ENCODE measurements at places on chromosomes 12 and 14.

- DNase-seq, result no peak
Observed at GRCh38 chr12:47189728-47190127, 110.0 kb upstream of the AMIGO2 start.

GRCh38 chr14:95250140-95250769 lies 69.5 kb downstream of the CLMN start:
- DNase-seq, result no peak

GRCh38 chr12:91093341-91093740 lies 18.0 kb downstream of the LUM start:
- DNase-seq, result no peak

GRCh38 chr14:83764656-83765599 lies 1765.0 kb upstream of the FLRT2 start:
- no peak for DNase-seq

- DNase-seq, result no peak
Observed at GRCh38 chr14:44989497-44990440, 27.8 kb downstream of the TOGARAM1 start.

- DNase-seq, result no peak
Observed at GRCh38 chr12:100324498-100324897, 32.4 kb upstream of the SLC17A8 start.

- no peak for DNase-seq
Observed at GRCh38 chr12:105220929-105221290, 15.1 kb downstream of the APPL2 start.

- no peak for DNase-seq
Observed at GRCh38 chr14:100030452-100031153, 34.6 kb upstream of the EVL start.

GRCh38 chr14:63672417-63673180 lies 30.9 kb upstream of the WDR89 start:
- no peak for DNase-seq

- no peak for DNase-seq
Observed at GRCh38 chr12:59858508-59859170, 262.8 kb downstream of the SLC16A7 start.

DNA sequence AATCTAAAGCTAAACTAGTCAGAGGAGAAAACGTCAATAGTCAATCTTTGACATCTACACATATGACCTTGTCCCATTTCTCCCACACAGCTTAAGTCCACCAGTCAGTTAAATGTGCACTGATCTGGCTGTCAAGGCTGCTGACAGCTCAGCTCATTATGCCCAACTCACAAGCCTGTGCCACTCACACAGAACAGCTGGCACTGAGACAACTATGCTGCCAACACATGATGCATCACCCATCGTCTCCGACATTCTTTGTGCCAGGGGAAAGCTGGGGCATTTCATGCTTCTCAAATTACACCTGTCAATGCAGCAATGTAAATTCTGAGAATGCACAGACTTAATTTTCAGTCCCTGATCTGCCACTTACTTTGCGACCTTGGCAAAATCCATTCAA lies 25.3 kb downstream of the GNS start:
- no peak for DNase-seq

DNA sequence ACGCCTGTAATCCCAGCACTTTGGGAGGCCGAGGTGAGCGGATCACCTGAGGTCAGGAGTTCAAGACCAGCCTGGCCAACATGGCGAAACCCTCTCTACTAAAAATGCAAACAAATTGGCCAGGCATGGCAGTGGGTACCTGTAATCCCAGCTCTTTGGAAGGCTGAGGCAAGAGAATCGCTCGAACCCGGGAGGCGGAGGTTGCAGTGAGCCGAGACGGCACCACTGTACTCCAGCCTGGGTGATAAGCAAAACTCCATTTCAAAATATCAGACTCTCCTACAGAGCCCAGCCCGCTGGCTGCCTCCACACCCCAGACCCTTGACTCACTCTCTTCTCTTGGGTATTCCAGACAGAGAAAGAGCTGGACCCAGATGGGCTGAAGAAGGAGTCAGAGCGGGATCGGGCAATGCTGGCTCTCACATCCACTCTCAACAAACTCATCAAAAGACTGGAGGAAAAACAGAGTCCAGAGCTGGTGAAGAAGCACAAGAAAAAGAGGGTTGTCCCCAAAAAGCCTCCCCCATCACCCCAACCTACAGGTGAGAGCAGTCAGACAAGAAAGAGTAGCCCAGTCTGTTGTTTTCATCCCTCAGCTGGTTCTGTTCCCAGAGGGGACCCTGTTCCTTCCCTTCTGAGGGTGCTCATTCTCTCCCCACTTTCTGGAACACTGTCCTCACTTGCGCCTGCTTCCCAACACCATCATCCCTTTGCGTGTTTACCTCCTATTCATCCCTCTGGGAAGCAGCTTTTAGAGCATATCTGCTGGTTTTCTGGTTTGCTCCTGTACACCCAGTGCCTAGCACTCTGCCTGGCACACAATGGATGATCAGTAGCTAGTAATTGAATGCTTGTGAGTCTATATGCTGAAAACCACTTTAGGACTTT lies 19.7 kb downstream of the AGAP2 start:
- no peak for DNase-seq

DNA sequence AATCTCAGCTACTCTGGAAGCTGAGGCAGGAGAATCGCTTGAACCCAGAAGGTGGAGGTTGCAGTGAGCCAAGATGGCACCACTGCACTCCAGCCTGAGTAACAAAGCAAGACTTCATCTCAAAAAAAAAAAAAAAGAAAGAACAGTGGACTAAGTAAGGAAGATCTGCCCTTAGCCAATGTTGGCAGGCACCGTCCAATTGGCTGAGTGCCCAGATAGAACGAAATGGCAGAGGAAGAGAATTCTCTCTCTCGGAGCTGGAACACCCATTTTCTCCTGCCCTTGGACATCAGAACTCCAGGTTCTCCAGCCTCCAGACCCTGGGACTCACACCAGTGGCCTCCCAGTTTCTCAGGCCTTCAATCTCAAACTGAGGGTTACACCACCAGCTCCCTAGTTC lies 49.9 kb downstream of the ESR2 start:
- DNase-seq, result no peak

DNA sequence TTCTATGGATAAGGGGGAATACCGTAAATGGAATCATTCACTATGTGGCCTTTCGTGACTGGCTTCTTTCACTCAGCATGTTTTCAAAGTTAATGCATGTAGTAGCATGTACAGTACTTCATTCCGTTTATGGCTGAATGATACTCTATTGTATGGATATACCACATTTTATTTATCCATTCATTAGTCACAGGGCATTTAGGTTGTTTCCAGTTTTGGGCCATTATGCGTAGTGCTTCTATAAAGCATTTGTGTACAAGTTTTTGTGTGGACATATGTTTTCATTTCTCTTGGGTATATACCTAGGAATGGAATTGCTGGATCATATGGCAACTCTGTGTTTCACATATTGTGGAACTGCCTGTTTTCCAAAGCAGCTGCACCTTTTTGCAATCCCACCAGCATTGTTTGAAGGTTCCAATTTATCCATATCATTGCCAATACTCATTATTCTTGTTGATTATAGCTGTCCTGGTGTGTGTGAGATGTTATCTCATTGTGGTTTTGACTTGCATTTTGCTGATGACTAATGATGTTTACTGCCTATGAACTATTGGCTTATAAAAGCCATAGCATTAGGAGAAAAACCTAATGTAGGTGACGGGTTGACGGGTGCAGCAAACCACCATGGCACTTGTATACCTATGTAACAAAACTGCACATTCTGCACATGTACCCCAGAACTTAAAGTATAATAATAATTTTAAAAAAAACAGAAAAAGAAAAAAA lies 45.5 kb downstream of the ATF7IP start:
- no peak for DNase-seq

DNA sequence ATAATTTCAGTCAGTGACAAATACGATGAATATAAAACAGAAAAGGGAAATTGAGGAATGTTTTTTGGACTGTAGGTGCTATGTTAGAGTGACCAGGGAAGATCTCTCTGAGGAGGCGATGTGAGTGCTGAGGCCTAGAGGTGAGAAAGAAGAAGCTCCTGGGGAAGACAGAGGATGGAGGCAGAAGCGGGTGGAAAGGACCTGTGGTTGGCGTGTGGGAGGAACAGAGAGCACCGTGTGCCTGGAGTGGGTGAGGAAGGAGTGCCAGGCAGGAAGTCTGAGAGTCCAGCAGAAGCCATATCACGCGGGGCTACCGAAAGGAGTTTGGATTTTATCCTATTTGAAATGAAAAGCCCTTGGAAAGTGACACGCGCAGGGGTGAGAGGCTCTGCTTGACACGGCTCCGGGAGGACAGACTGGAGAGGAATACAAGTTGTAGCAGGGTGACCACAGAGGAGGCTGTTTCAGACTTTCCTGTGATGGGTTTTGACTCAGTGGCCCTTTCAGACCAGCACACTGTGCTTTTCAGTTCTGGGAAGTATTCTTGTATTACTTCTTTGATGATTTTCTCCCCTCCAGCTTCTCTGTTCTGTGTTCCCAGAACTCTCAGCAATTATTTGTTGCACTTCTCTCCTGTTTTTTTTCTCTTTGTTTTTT lies 96.9 kb downstream of the VRK1 start:
- no peak for DNase-seq

GRCh38 chr12:94204499-94205247 lies 56.3 kb downstream of the PLXNC1 start:
- DNase-seq, result no peak

DNA sequence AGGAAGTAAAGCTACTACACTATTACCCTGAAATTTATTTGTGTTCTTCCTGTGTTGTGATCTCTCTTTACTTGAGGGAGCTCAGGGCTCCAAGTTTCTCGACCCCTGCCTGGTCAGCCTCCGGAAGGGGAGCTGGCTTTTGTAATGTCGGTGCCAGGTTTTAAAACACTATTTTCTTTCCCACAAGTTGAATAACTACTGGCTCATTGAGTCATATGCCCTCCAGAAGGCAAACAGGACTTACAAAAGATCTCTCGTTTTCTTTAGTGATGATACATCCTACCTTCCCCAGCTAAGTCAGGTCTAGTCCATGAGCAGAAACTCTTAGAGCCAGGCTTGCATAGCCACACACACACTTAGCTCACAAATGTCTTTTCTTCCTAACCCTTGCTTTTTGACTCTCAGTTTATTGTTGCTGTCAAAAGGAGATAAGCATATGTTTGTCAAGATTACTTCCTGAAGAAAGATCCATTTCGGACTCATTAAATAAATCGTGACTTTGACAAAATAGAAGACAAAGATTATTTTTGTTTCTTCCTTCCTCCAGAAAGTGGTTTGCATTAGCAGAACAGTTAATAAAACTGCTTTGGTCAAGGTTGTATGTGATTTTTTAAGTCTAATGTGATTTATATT lies 209.8 kb upstream of the FLRT2 start:
- DNase-seq, result no peak

DNA sequence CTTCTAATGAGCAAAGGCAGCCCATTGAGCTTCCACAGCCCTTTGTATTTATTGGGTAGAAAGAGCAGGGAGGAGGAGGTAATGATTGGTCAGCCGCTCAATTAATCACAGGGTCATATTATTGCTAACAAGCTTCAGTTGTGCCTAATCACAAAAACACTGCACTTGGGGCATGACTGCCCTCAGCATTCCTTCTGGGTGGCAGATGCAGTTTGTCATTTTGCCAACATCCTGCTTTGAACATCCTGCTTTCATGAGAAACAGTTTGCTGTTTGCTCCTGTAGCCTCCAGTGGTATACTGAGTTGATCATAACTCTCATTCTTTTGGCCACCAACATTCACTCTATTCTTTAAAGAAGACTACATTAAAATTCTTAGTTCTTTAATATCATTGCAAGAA lies 462.9 kb upstream of the MIS18BP1 start:
- no peak for DNase-seq

GRCh38 chr12:3668479-3669165 lies 84.3 kb downstream of the CRACR2A start:
- DNase-seq, result no peak

DNA sequence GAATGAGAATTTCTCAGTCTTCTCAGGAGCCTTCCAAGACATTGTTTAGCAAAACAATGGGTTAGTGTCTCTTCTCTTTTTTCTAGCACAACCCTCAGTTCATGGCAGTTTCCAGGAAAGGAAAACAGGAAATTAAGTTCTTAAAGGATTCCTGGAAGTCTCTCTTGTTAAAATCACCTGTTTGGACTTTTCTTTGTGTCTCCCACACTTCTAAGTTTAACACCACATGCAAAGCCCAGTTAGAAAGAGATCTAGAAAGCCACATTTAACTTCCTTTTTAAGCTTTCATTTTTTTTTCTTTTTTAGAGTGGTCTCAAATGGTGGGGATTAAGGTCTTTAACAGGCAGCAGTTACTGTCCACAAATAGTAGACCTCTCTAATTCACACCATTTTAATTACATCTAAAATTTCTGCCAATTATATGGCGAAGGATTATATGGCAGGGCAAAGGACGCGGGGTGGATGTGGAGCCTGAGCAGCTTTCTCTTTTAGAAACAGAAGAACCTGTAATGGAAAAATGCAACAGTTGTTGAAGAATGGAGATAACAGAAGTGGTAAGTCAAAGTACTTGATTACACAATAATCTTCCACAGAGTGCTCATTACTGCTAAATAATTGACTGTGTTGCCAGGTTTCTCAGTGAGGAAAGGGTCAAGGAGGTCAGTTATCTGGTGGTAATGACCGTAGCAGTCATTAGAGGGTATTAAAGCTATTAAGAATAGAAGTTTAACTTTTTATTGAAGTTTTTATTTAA lies 298.6 kb downstream of the AKAP6 start:
- no peak for DNase-seq

DNA sequence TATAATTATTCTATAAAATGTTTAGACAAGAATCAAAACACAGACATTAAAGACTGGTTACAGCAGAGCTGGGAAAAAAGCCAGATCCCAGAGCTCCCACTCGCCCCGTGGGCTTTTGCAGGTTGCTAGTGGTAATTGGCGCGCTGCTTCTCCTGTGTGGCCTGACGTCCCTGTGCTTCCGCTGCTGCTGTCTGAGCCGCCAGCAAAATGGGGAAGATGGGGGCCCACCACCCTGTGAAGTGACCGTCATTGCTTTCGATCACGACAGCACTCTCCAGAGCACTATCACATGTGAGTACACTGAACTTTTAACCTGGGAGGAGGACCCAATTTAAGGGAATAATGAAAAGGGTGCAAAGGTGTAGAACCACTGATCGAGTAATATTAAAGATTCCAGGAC lies 7.5 kb downstream of the TMEM52B start:
- no peak for DNase-seq

DNA sequence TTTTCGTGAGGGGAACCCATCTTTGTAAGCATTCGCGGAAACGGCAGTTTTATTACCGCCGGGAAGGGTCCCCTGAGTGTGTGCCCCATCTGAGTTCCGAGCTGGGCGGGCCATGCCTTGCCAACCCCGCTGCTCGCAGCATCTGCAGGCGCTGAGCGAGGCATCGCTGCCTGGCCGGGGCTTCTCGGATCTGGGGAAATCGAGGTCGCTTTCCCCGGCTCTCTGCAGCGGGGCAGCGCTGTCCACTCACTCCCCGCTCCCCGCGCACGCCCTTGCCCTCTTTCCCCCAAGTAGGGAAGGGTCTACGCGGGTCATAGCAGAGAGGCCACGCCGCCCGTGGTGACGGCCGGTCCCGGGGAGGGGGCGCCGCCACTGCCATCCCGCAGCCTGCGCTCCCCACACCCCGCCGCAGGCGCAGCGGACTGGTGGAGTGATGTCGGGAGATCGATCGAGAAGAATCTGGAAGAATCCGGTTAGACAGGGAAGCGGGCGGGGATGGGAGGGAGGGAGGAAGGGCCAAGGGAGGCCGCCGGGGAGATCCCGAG lies 507 bp upstream of the FKBP4 start:
- DNase-seq, result no peak

Measured in cortex of kidney (tissue), 1 donor.